Activated naive CD4-positive, alpha-beta T cell treated with Interleukin-2 at 50 U/mL for 16 hours (primary cell): ENCODE measurements at places on chromosomes 2 and 18.

- no peak for DNase-seq
These were observed 95.4 kb downstream of the AAK1 start for GRCh38 chr2:69547984-69548715.

DNA sequence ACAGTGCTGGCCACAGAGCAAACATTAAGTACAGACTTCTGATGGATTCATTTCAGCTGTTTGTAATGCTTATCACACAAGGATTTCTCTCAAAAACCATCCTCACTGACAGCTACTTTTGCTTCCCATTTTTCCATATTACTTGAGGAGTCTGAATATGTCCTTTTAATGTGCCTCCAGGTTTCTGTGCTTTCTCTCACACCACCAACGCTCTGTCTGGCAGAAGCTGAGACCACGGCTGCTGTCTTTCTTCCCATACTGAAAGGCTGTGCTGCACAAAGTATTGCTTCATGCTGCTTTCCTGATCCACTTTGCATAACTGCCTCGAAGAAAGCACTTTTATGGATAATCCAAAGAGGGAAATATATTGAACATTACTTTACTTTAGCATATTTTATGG is 312.1 kb upstream of the ZEB2 start:
- DNase-seq: no peak

DNA sequence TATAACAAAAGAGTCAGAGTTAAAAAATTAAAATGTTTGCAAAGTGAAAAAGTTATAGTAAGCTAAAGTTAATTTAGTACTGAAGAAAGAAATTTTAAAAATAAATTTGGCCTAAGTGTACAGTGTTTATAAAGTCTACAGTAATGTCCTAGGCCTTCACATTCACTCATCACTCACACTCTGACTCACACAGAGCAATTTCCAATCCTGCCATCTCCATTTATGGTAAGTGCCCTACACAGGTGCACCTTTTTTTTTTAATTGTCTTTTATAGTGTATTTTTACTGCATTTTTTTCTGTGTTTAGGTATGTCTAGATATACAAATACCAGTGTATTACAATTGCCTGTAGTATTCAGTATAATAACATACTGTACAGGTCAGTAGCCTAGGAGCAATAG is 562.9 kb downstream of the PIK3C3 start:
- no peak for DNase-seq

DNA sequence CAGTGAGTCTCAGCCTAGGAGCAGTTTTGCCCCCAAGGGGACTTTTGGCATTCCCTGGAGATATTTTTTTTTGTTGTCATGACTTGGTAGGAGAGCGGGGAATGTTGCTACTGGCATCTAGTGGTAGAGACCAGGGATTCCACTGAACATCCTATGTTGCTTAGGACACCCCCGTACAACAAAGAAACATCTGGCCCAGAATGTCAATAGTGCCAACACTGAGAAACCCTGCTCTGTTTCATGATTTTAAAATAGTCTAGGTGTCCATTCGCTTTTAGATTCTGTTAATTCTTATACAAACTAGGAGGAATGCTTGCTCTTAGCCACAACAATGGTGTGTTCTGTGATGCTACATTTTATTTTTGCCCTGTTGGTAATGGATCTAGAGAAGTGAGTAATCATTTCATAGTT is 225.8 kb upstream of the SIX3 start:
- DNase-seq: no peak

GRCh38 chr2:228819701-228820100 is 451.4 kb downstream of the PID1 start:
- DNase-seq: no peak

DNA sequence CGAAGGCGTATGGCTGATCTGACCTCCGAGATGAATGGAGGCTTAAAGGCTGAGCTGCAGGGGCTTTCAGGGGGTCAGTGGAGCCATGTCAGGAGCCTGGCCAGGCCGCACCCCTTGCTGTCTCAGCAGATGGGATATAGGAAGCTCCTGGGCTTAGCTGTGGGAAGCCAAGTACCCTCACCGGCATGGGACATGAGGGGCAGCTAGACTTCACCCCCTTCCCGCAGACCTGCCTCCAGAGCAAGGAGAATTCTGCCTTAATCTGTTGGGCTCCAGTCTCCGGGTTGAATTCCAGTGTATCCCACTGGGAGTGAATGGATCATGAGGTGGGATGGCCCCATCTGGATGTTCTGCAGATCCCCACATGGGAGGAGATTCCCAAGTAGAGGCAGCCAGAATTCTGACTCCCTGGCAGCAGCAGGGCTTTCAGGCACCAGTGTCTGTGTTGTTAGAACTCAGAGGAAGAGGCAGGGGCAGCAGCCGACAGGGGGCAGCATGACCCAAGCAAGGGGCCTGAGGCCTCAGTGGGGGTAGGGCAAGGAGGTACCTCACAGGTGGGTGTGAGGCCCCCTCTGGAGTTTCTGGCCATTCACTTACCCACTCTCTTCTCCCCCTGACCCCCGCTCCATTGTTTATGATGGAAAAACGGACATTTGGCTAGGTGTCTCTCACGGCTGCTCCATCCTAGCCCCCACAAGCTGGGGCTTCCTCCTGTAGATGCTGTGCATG is 19.1 kb downstream of the CAPG start:
- DNase-seq: peak; percentile 73

DNA sequence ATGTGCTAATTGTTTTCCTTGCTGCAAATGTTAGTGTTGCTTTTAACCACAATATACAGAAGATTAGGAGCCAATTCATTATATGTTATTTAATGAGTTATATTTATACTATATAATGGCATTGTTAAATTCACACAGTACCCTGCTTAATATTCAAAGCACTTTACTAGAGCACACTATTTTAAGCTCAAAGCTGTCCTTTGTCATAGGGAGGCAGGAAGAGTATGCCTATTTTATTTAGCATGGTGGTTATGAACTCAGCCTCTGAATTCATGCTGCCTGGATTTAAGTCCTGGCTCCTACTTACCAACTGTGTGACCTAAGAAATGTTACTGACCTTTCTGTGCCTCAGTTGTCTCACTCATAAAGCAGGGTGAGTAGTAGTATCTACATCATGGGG is 80.5 kb downstream of the FASTKD2 start:
- DNase-seq: no peak

DNA sequence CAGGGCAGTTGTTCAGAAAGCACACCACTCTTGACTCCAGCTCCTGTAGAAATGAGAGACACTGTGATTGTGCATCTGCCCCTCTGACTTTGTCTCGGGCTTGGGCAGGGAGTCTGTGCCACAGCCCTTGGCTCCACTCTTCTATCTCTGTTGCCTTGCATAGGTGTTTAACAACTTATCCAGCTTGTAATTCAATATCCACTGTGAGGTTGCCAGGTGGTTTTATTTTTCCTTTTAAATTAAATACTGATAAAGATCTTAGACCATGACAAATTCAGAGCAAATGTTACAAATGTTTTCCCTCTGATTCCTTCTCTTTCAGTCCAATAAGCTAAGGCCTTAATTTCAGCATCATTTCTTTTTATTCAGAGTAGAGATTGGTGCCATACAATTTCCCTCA is 421.7 kb downstream of the STK39 start:
- no peak for DNase-seq

GRCh38 chr2:153059338-153060052 is 341.1 kb downstream of the ARL6IP6 start:
- no peak for DNase-seq

- no peak for DNase-seq
These were observed 850.4 kb downstream of the ERBB4 start for GRCh38 chr2:211688196-211688595.

- DNase-seq: no peak
These were observed 154.5 kb downstream of the MGAT5 start for GRCh38 chr2:134408386-134408785.

DNA sequence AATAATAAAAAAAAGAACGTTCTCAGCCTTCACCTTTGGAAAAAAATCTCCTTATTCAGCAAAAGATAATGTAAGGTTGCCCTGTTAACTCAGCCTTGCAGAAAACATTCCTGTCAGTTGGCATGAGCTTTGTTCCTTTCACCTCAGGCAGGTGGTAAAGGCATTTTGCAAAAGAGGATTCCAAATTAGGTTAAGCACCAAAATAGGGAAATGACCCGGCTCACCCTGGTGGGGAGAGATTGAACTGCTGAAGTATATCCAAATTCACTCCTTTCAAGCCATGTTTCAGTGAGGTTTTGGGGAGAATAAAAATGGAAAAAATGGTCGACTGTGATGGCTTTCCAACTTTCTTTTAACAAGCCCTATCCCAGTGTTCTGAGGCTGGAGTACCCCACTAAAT is 1988.8 kb upstream of the PIK3C3 start:
- DNase-seq: no peak

- no peak for DNase-seq
These were observed 298.1 kb downstream of the TGIF1 start for GRCh38 chr18:3748086-3748485.

DNA sequence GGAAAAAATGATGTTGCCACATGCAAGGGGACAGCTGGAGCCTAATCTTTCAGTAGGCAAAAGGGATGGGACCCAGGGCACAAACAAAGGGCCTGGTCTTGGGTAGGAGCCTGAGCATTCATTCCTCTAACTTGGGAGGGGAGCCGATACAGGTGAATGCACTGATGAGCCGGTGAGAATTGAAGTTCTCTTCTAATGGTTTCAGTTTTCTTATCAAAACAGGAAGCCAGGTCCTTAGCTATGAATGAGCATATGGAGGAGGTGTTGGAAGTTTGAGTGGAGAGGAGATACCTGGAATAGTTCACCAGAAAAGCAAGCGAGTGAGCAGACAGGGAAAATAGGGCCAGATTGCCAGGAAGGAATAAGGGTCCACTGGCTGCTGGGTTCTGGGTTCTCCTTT is 10.1 kb downstream of the DPP4 start:
- no peak for DNase-seq

- DNase-seq: no peak
These were observed 7.9 kb upstream of the NABP1 start for GRCh38 chr2:191670076-191670475.

DNA sequence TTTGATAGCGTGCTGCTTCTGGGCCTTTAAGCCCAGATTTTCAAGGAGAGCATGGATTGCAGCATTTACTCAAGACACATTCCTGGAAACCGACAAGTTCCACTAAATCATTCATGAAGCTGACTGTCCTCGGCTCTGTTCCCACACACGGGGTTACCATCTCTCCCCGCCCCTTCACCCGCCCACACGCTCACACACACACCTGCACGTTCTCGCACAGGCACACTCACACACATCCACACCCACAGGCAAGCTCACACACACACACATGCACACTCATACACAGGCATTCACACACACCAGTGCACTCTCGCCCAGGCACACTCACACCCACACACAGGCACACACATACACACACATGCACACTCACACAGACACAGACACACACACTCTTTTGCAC is 150.0 kb upstream of the AGAP1 start:
- no peak for DNase-seq

DNA sequence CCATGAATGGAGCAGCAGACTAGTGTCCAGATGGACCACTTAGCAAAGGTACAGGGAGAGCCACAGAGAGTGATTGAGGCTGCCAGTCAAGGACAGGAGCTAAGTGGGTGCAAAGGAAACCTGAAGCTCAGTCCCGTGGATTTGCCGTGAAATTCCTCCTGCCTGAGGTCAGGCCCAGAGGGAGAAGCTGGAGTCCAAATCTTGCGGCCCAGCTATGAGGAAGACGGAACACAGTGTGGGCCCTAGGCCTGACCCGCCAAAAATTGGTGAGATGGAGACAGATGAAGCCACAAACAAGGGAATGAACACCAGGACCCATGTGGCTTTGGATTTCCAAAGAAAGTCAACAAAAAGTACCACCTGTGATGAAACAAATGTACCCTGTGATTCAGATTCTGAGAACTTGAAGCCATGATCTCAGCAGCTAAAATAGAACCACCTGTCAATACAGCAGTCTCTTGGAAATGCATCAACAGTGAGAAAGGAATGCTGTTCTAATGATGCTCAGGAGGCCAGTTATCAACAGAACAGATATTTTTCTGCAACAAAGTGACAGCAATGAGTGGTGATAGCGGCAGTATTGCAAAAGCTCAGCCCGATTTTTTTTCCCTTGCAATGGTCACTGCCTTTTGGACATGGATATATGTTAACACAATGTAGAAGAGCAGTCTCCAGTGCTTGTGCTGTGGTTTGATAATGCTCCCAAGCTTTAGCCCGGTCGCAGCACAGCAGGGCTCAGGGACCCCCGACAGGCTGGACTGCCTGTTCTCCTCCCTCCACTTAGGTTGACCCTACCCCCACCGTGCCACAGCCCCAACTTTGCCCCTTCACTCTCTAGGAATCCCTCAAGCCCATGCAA is 10.7 kb downstream of the COL6A3 start:
- DNase-seq: no peak

GRCh38 chr2:121333231-121333630 is 48.2 kb upstream of the TFCP2L1 start:
- DNase-seq: no peak

DNA sequence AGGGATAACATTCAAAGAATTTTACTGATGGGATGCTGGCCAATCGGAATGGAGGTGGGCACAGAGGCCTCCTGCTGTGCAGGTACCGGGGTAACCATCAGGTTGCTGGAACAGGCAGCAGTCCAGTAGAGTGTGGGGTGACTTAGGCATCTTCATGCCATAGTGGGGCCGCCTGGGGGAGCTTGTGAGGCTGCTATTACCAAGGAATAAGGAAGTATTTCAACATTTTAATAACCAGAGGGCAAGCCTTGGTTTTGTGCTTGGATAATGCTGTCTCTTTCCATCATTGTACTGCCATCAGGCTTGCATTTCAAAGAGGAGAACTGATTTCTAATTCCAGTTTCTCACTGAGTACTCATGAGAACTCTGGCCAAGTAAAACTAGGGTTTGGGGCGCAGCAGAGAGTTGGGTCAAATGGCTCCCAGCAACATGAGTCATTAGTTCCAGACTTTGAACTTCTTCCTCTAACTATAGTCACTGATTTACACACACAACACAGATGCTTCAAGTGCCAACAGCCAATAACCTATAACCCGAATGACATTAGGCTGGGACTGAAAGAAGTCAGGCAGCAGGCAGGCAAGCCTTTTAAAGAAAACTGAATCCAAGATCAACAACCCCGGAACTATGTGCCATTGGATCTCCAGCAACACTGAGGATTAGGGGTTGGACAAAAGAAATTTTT is 56.1 kb upstream of the FHL2 start:
- no peak for DNase-seq

DNA sequence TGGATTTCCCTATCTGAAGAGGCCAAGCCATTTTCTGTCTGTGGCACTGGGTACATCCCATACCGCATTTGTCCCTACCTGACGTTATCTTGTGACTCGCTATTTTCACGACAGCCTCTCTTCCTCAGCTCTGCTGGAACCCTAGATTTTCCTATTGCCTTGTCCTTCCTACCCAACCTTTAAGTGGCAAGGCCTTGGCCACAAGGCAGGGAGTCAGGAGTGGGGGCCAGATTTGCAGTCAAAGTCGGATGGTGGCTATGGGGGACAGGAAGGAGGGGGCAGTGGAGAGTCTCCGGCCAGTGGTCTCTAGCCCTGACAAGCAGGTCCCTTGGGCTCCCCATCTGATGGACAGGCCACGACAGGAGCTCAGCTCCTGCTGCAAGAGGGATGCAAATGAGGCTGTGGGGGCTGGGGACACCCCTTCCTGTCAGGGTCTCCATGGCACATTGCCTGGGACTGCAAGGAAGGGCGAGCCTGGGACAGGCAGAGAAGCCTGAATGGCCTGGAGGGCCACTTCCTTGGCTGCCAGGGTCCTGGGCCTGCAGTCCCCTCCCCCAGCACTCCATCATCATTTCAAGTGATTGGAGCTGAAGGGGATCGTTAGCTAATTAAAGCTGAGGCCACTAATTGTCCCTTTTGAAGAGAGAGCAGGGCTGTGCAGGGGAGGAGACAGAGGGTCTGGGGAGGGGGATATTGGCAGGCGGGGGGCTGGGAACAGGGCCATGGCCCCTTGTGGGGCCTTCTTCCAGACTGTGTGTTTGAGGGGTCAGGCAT is 6.3 kb upstream of the ECEL1 start:
- DNase-seq: no peak
